ENCODE measurements at places on chromosomes 11 and 22. TPM values are rescaled to one million over a fixed set of nuclear protein-coding genes. Genes with fewer than 3 reads are reported as not detected.

Gene SPATA19
- total RNA-seq: not detected

DNA sequence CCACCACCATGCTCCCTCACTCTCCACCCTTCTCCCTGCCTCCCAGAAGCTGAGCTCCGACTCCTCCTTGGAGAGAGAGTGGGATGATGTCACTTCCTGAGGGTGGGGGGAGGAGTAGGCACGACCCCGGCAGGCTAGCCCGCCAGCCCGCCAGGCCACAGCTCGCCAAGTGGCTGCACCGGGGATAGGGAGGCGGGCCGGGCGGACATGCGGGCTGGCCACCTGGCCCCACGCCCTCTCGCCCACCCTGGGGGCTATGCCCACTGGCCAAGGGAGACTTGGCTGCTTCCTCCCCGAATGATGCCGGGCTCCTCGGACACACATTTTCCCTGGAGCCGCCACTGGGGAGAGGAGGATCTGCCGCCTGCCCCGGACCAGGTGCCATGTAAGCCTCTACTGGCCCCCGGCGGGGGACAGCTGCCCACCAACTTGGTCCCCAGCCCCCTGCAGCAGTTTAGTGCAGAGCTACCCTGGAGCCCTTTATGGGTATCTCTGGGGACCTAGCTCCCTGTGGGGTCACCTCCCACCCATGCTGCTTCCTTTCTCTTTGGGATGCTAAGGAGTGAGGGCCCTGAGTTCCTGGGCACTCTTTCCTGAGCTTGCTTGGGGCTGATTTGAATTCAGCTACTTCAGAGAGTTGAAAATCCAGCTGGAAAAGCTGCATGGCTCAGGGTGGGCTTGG lies 33.7 kb upstream of the MYRF start:
- no peaks in the 10 kb centered on the region for H3K27me3 ChIP-seq
- no peak overlapping the region for H3K27ac ChIP-seq
- DNase-seq: no peak
- no peaks in the 10 kb centered on the region for H3K4me1 ChIP-seq
- no peak overlapping the region for H3K4me3 ChIP-seq

DNA sequence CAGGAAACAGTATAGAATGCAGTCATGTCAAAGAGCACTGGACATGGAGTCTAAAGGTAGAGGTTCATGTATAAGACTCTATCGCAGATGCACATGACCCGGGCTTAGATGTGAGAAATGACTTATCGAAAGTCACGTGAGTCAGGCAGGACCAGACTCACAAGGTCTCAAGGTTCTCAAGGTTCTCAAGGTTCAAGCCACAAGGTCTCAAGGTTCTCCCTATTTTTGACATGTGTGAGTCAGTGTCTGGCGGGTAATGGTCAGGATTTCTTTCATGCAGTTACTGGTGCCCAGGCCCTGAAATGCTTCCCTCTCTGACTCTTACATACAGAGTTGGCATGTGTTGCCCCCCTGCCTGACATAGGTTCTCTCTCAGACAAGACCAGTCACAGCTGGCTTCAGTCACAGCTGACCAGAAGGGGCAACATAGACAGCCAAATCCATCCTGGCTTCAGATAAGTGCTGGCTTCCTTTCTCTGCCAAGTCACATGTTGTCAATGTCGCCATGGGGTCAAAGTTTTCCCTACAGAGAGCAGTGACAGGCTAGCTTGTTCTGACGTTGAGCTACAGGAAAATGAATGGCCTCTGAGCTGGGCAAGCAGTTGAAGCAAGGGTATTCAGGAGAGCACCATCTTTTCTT lies 10.1 kb downstream of the CSRP3 start:
- H3K4me3 ChIP-seq: no peak overlapping the region
- H3K27me3 ChIP-seq: no peaks in the 10 kb centered on the region
- no peaks in the 10 kb centered on the region for H3K4me1 ChIP-seq
- no peak overlapping the region for H3K27ac ChIP-seq
- H3K36me3 ChIP-seq: no peaks in the 10 kb centered on the region

GRCh38 chr11:102117472-102118113 lies 7.3 kb downstream of the YAP1 start:
- no peak overlapping the region for H3K27ac ChIP-seq
- H3K4me3 ChIP-seq: no peak overlapping the region

- H3K4me3 ChIP-seq: no peak overlapping the region
These were observed 359.5 kb downstream of the INSC start for GRCh38 chr11:15473954-15474837.

DNA sequence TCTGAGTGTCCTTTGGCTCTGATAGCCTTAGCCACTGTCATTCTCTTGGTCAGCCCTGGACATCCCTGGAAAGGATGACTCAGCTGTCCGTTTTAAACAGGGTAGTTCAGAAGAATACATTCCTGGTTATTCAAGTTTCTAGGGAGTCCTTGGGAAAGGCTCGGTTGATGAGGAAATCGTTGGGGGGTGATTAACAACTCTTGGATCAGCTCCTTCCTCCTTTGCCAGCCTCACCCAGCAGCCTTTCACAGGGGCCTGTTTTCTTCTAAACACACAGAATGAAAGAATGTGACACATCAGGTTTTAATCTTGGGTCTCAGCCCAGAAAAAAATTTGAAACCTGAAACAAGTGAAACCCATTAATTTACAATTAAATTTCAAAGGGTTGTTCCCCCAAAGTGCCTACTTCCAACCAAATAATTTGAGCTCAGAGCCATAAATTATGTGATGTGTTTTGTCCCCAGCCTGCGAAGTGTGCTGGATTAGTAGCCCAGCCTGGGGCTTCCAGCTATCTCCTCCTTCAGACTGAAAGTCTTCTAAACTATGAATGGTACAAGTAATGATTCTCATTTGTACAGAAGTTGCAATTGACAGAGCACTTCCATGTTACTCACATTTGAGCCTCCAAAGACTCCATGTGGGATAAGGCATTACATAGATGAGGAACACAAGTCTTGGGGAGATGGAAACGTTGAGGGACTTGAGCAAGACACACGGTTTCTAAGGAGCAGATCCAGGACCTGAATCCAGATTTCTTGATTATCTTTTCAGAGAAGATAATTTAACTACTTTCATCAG lies 19.3 kb upstream of the MRGPRX2 start:
- no peaks in the 10 kb centered on the region for H3K36me3 ChIP-seq
- no peaks in the 10 kb centered on the region for H3K4me1 ChIP-seq
- H3K4me3 ChIP-seq: no peak overlapping the region
- no peak overlapping the region for H3K27ac ChIP-seq
- H3K27me3 ChIP-seq: no peaks in the 10 kb centered on the region

DNA sequence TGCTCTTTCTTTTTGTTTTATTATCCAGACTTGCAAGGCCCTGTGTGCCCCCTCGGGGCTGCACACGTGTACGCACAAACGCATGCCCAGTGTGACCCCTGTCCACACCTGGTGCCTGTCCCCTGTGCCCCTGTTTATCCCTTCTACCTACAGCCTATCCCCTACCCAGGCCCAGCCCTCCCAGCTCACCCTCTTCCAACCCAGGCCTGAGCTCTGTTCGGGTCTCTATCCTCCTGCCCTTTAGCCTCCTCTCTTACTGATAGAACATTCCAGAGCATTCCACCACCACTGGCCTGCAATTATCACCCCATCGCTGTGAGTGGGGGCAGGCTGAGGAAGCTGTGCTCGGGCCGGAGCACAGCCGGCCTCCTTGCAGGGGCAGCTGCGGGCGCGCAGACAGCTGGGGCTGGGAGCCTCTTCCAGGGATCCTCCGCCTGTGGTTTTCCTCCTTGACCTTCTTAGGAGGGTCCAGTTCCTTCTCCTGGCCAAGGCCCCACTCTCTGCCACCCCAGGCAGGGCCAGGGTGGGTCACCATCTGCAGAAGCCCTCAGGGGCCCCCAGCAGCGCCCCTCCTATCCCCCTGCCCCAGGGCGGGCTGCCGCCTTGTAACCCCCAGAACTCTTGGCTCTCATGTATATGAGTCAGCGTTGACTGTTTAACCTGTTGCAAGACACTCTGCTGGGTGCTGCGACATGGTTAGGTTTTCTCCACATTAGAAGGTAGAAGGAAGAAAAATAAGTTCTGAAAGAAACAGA lies 41.8 kb upstream of the KCNQ1OT1 start:
- no peak overlapping the region for H3K4me3 ChIP-seq
- H3K27me3 ChIP-seq: no peaks in the 10 kb centered on the region
- no peaks in the 10 kb centered on the region for H3K36me3 ChIP-seq
- H3K4me1 ChIP-seq: no peaks in the 10 kb centered on the region
- DNase-seq: no peak

- DNase-seq: no peak
- no peaks in the 10 kb centered on the region for H3K36me3 ChIP-seq
- H3K27ac ChIP-seq: no peak overlapping the region
- H3K4me3 ChIP-seq: no peak overlapping the region
- no peaks in the 10 kb centered on the region for H3K4me1 ChIP-seq
These were observed 17.9 kb upstream of the TPH1 start for GRCh38 chr11:18063862-18064434.

DNA sequence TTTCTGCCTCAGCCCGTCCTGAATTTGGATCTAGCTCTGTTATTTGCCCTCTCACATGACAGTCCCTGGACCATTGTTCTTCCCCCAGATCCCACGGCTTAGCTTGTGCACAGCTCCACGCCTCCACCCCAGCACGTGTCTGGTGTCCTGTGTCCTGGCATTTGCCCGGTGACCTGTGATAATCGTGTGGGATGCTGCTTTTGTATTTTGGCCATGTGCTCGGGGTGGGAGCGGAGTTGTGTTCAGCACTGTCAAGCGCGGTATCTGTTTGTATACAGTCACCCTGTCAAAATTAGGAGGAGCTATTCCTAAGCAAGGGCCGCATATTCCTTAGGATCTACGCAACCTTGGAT lies 11.9 kb downstream of the ADAMTS8 start:
- no peaks in the 10 kb centered on the region for H3K36me3 ChIP-seq
- H3K27ac ChIP-seq: no peak overlapping the region
- no peak overlapping the region for H3K4me3 ChIP-seq

GRCh38 chr22:27258616-27259172 lies 542.9 kb downstream of the MN1 start:
- no peak overlapping the region for H3K4me3 ChIP-seq
- no peaks in the 10 kb centered on the region for H3K27me3 ChIP-seq
- no peaks in the 10 kb centered on the region for H3K4me1 ChIP-seq
- H3K36me3 ChIP-seq: no peaks in the 10 kb centered on the region

GRCh38 chr11:66151273-66151672 lies 81.2 kb downstream of the PACS1 start:
- no peak for DNase-seq
- no peak overlapping the region for H3K4me3 ChIP-seq
- peaks cover 4% of the 10 kb centered on the region for H3K4me1 ChIP-seq
- no peak overlapping the region for H3K27ac ChIP-seq
- H3K36me3 ChIP-seq: no peaks in the 10 kb centered on the region

- no peak overlapping the region for H3K4me3 ChIP-seq
- no peaks in the 10 kb centered on the region for H3K4me1 ChIP-seq
- peaks cover 4% of the 10 kb centered on the region for H3K36me3 ChIP-seq
- DNase-seq: no peak
These were observed 33.3 kb downstream of the NUP50 start for GRCh38 chr22:45196926-45197605.

GRCh38 chr11:10927538-10927937 lies 69.7 kb upstream of the ZBED5 start:
- H3K4me3 ChIP-seq: no peak overlapping the region
- H3K27me3 ChIP-seq: peaks cover 15% of the 10 kb centered on the region
- no peaks in the 10 kb centered on the region for H3K36me3 ChIP-seq
- no peak overlapping the region for H3K27ac ChIP-seq
- H3K4me1 ChIP-seq: peaks cover 11% of the 10 kb centered on the region

- no peak overlapping the region for H3K4me3 ChIP-seq
- peaks cover 6% of the 10 kb centered on the region for H3K27me3 ChIP-seq
- no peaks in the 10 kb centered on the region for H3K4me1 ChIP-seq
- DNase-seq: no peak
- H3K36me3 ChIP-seq: no peaks in the 10 kb centered on the region
These were observed 7.9 kb downstream of the NNMT start for GRCh38 chr11:114304065-114304464.

- no peak for DNase-seq
- H3K36me3 ChIP-seq: no peaks in the 10 kb centered on the region
- H3K4me3 ChIP-seq: no peak overlapping the region
These were observed 2.0 kb upstream of the RRAS2 start for GRCh38 chr11:14360976-14361375.

DNA sequence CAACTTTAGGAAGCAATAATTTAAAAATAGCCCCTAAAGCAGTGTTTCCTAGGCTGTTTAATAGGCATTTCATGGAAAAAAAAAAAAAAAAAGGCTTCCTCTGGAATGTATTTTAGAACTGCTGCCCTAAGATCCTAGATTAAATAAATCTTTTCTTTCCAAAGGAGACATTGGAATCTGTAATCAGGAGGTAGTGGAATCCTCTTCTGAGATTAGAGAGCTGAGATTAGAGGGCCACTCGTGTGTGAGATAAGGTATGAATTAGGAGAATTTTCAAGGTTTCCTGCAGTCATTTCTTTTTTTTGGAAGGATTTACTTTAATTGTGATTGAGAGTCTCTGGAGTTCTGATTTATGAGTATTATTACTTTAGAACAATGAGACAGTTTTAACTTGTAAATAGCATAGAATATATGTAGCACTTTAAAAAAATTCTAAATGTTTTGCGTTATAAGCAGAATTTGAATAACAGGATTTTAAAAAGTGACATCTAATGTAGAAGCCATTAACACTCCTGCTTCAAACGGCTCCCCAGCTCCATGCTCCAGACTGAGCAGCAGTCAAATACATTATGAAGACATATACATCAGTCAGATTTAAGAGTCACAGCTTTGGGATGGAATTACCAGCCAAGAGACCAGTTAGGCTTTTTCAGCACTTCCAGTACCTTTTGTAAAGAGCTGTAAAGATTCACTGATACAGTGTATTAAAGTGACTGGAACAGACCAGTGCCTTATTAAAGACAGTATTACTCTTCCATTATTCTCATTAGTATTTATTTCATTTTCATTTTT lies 5.0 kb downstream of the EED start:
- H3K4me1 ChIP-seq: peaks cover 70% of the 10 kb centered on the region
- H3K36me3 ChIP-seq: no peaks in the 10 kb centered on the region
- no peak for DNase-seq
- peak overlapping the region; percentile 19 for H3K4me3 ChIP-seq
- peak overlapping the region; percentile 32 for H3K27ac ChIP-seq
- no peaks in the 10 kb centered on the region for H3K27me3 ChIP-seq

GRCh38 chr11:117098269-117099232 lies at the start of gene SIK3:
Gene SIK3, minus strand, starts transcription at chr11:117098428. Its CDS starts 13 bp downstream, at chr11:117098415.
- peaks cover 47% of the 10 kb centered on the region for H3K4me1 ChIP-seq
- H3K4me3 ChIP-seq: peak within 1 kb of the TSS; percentile 86
- H3K36me3 ChIP-seq: no peaks in the 10 kb centered on the region
- no peaks in the 10 kb centered on the region for H3K27me3 ChIP-seq
- H3K27ac ChIP-seq: peak within 1 kb of the TSS; percentile 98

- H3K27ac ChIP-seq: no peak overlapping the region
- H3K4me1 ChIP-seq: peaks cover 22% of the 10 kb centered on the region
- DNase-seq: no peak
- H3K36me3 ChIP-seq: peaks cover 9% of the 10 kb centered on the region
- H3K27me3 ChIP-seq: no peaks in the 10 kb centered on the region
These were observed 41.6 kb downstream of the PITPNB start for GRCh38 chr22:27877501-27877900.

Measured in CD4-positive, alpha-beta memory T cell (primary cell).